ENCODE measurements at places on chromosomes 11 and 22. TPM values are rescaled to one million over a fixed set of nuclear protein-coding genes. Genes with fewer than 3 reads are reported as not detected.
A peak's percentile ranks its signal among the peaks of the same experiment; 100 is the strongest.

Gene RASL10A
- total RNA-seq: 0.78 TPM

Gene OLFML1
- 2.3 TPM for total RNA-seq

Gene ACCS
- total RNA-seq: 64.9 TPM

Gene BEST1
- total RNA-seq: 2.6 TPM

Gene LGR4
- 145 TPM for total RNA-seq

Gene ADAMTS8
- not detected for total RNA-seq

Gene UCP2
- total RNA-seq: 17.1 TPM

Gene BTG4
- not detected for total RNA-seq

Gene TRMT2A
- total RNA-seq: 98.6 TPM

DNA sequence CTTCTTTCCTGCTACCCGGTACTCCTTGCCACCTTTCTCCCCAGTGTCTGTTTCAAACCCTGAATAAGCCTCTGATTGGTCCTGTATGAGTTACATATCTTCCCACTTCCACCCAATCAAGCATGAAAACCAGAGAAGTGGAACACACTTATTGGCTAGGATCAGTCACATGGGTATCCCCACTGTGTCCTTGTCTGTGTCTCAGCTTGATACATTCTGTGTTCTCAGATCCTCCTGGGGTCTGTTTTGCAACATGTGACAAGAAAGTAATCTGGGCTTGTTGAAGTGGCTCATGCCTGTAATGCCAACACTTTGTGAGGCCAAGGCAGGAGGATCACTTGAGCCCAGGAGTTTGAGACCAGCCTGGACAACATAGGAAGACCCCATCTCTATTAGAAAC lies 23.9 kb downstream of the MCHR1 start:
- H3K27me3 ChIP-seq: no peaks in the 10 kb centered on the region
- H3K27ac ChIP-seq: no peak overlapping the region
- no peaks in the 10 kb centered on the region for H3K4me1 ChIP-seq
- no peaks in the 10 kb centered on the region for H3K36me3 ChIP-seq

GRCh38 chr11:110509472-110509871 lies 79.7 kb downstream of the FDX1 start:
- no peak overlapping the region for H3K27ac ChIP-seq
- H3K27me3 ChIP-seq: no peaks in the 10 kb centered on the region
- H3K36me3 ChIP-seq: no peaks in the 10 kb centered on the region
- no peak overlapping the region for H3K4me3 ChIP-seq
- DNase-seq: no peak

DNA sequence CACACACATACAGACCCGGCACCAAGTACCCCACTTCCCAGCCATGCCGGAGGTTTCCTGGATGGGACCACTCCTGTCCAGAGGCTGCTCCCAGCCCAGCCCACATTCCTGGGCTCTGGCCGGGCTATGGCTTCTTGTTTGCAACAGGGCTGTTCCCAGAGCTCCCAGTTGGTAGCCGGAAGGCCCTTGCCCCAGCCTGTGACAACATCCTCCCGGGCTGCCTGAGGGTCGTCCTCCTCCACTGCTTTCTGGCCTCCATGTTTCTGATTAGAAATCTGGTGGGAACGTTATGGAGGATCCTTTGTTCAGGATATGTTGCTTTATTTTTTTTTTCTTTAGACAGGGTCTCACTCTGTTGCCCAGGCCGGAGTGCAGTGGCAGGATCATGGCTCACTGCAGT lies 952 bp upstream of the CYP2D6 start:
- no peaks in the 10 kb centered on the region for H3K27me3 ChIP-seq
- DNase-seq: no peak
- H3K27ac ChIP-seq: no peak overlapping the region
- H3K4me3 ChIP-seq: no peak overlapping the region

GRCh38 chr11:12685229-12685628 lies 11.0 kb downstream of the TEAD1 start:
- no peaks in the 10 kb centered on the region for H3K27me3 ChIP-seq
- H3K4me1 ChIP-seq: peaks cover 70% of the 10 kb centered on the region
- H3K27ac ChIP-seq: no peak overlapping the region
- no peaks in the 10 kb centered on the region for H3K36me3 ChIP-seq
- no peak overlapping the region for H3K4me3 ChIP-seq
- DNase-seq: no peak

GRCh38 chr11:35246745-35247144 lies 107.8 kb downstream of the CD44 start:
- H3K36me3 ChIP-seq: no peaks in the 10 kb centered on the region
- no peaks in the 10 kb centered on the region for H3K27me3 ChIP-seq
- peaks cover 26% of the 10 kb centered on the region for H3K4me1 ChIP-seq
- no peak for DNase-seq
- H3K27ac ChIP-seq: no peak overlapping the region
- H3K4me3 ChIP-seq: no peak overlapping the region

DNA sequence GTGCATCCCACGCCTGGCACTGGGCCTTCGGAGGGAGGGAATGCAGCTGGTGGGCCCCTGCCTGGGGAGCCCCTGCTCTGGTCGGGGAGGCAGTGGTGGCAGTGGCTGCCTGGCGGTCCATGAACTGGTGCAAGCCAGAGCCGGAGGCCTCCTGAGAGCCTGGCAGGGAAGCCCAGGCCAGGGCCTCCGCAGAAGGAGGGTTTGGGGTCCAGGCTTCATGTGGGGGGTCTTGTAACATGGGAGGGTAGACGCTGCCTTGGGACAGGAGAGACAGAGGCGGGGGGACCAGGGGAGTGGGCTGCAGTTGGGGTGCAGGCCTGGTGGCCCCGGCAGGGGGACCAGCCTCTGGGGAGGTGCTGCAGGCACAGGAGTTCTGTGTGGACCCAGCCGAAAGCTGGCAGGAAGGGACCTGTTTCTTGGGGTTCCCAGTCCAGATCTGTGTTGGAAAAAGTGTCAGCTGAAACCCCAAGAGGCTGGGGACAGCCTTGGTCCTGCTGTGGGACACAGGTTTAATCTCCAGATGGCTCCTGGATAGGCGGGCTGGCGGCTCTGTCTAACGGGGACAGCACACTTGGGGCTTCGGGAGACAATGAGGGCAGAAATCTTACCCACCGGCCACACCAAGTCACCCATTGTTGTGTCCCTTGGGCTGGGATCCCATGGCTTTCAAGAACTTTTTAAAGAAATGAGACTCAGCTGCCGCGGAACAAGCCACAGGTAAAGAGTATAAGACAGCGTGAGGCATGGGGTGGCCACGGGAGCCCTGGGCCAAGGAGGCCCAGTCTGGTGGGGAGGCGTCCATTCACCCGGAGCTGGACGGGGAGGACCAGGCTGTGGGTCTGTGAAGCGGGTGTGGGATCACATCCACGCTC lies 73.5 kb downstream of the KCNQ1 start:
- H3K27me3 ChIP-seq: no peaks in the 10 kb centered on the region
- DNase-seq: peak; percentile 7
- no peaks in the 10 kb centered on the region for H3K36me3 ChIP-seq
- peaks cover 8% of the 10 kb centered on the region for H3K4me1 ChIP-seq
- H3K27ac ChIP-seq: no peak overlapping the region
- H3K4me3 ChIP-seq: no peak overlapping the region

DNA sequence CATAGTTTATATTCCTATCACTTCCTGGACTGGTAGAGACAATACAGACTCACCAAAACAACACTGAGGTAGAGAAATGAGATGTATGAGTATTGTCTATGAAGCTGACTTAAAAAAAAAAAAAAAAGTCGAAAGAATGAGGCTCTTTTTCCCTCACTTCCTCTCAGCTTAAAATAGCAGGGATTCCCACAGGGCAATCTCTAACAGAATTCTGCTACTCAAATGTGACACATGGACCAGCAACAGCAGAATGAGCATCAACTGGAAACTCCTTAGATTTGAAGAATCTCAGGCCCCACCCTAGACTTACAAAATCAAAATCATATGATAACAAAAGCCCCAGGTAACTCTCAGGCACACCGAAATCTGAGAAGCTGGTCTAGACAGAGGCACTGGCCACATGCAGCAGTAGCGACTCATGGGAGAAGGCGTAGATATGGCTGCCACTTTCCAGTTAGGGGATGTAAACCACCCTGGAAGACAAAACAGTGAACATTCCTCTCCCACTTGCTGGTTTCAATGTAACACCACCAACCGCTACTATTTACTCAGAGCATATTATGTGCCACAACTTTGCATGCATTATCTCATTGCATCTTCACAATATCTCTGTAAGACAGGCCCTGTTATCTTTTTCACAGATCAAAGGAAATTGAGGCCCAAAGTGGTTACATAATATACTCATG lies 128.0 kb downstream of the RBFOX2 start:
- H3K4me1 ChIP-seq: peaks cover 13% of the 10 kb centered on the region
- DNase-seq: no peak
- H3K36me3 ChIP-seq: no peaks in the 10 kb centered on the region
- no peak overlapping the region for H3K27ac ChIP-seq
- no peaks in the 10 kb centered on the region for H3K27me3 ChIP-seq
- no peak overlapping the region for H3K4me3 ChIP-seq

GRCh38 chr11:125465255-125465654 lies 30.8 kb downstream of the FEZ1 start:
- no peak for DNase-seq
- H3K4me3 ChIP-seq: no peak overlapping the region
- no peak overlapping the region for H3K27ac ChIP-seq
- H3K4me1 ChIP-seq: no peaks in the 10 kb centered on the region
- no peaks in the 10 kb centered on the region for H3K36me3 ChIP-seq
- no peaks in the 10 kb centered on the region for H3K27me3 ChIP-seq

GRCh38 chr11:61757213-61757862 lies 4.9 kb downstream of the MYRF start:
- peak; percentile 64 for DNase-seq
- H3K4me3 ChIP-seq: no peak overlapping the region
- peak overlapping the region; percentile 85 for H3K27ac ChIP-seq
- peaks cover 62% of the 10 kb centered on the region for H3K4me1 ChIP-seq
- H3K27me3 ChIP-seq: no peaks in the 10 kb centered on the region

- no peak overlapping the region for H3K4me3 ChIP-seq
- H3K4me1 ChIP-seq: no peaks in the 10 kb centered on the region
- no peak overlapping the region for H3K27ac ChIP-seq
- H3K36me3 ChIP-seq: no peaks in the 10 kb centered on the region
Measured at GRCh38 chr22:47333625-47334024, 571.2 kb downstream of the TBC1D22A start.

GRCh38 chr11:4213746-4214145 lies 119.1 kb downstream of the RRM1 start:
- H3K4me3 ChIP-seq: no peak overlapping the region
- H3K36me3 ChIP-seq: no peaks in the 10 kb centered on the region
- DNase-seq: no peak
- no peaks in the 10 kb centered on the region for H3K4me1 ChIP-seq
- peaks cover 4% of the 10 kb centered on the region for H3K27me3 ChIP-seq
- H3K27ac ChIP-seq: no peak overlapping the region

GRCh38 chr11:116558504-116559211 lies 214.1 kb downstream of the BUD13 start:
- DNase-seq: no peak
- H3K27ac ChIP-seq: no peak overlapping the region
- no peak overlapping the region for H3K4me3 ChIP-seq
- H3K36me3 ChIP-seq: no peaks in the 10 kb centered on the region
- H3K27me3 ChIP-seq: no peaks in the 10 kb centered on the region

DNA sequence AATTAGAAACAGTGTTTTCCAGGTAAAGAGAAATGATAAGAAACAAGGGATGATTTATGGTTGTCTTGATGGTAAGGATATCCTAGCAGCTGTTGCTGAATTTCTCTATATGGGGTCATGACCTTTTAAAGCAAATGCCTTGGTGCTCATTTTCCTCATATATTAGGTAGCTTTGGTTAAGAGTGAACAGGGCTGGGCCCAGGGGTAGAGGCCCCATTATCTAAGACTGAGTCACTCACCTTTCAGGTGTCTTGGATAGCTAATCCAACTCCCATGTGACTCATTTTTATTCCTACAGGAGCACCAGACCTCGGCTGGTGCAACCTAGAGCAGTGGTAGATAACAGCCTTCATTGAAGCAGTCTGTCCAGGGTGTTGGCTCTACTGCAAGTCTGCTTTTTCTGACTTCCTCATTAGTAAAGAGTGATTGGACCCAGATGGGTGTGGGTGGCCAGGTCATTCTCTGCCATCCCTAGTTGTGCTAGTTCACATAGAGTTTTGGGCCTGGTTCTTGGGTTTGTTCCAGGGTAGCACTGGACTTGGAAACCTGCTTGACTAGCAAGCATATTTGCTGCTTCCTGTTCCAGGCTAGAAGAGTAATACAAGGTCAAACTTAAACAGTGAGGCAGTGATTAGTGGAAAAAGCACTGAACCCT lies 37.4 kb downstream of the CTNND1 start:
- peaks cover 16% of the 10 kb centered on the region for H3K36me3 ChIP-seq
- no peak overlapping the region for H3K4me3 ChIP-seq
- peak overlapping the region; percentile 60 for H3K27ac ChIP-seq
- DNase-seq: peak; percentile 91
- no peaks in the 10 kb centered on the region for H3K27me3 ChIP-seq

- no peaks in the 10 kb centered on the region for H3K27me3 ChIP-seq
- no peak within 1 kb of the TSS for H3K4me3 ChIP-seq
- H3K4me1 ChIP-seq: no peaks in the 10 kb centered on the region
- no peaks in the 10 kb centered on the region for H3K36me3 ChIP-seq
- DNase-seq: no peak
Measured at GRCh38 chr11:6862961-6863360, at the start of gene OR10A2. OR10A2 (plus strand) TSS chr11:6863057; CDS start chr11:6869755, 6,698 bp downstream.

DNA sequence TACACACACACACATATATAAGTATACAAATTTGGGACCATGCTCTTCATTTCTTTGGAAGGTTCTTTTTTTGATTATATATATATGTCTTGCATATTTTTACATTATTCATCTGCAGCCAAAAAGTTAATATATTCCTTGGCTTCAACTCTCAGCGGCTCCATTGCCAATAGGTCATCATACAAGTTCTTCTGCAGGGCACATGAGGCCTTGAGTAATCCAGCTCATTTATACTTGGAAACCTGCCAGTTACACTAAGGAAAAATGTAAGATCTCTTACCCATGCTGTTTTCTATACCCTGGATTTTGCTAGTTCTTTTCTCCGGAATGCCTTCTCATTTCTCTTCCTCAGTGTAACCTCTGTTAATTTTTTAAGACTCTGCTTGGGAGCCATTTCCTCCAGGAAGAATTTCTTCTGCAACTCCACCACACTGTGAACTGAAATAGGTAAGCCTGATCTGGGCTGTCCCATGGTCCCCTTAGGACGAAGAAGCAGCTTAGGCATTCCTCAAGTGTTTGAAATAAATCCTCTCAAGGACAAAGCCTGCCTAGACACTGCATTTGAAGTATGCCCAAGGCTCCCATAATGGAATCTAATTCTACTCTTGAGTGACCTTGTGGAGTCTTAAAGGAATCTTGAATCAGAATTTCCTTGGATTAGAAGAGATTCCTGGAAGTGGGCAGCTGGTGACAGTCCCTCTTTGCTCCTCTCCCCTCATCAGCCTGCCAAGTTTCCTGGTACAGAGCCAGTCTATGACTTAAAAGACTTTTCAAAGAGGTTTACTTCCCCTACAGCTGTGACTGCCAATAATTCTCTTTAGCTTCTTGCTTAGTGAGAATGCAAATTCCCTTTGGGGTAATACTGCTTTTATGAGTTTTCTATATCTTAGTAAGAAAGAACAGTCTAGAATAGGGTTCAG lies 182.8 kb downstream of the C11orf87 start:
- H3K27me3 ChIP-seq: no peaks in the 10 kb centered on the region
- DNase-seq: no peak
- H3K4me1 ChIP-seq: no peaks in the 10 kb centered on the region
- no peak overlapping the region for H3K27ac ChIP-seq
- H3K4me3 ChIP-seq: no peak overlapping the region

Data from body of pancreas (tissue), 4 donors.